CD4-positive, alpha-beta T cell treated with Interleukin-2 at 100 ng/mL for 4 hours (primary cell): ENCODE measurements at places on chromosomes 7 and 10.

DNA sequence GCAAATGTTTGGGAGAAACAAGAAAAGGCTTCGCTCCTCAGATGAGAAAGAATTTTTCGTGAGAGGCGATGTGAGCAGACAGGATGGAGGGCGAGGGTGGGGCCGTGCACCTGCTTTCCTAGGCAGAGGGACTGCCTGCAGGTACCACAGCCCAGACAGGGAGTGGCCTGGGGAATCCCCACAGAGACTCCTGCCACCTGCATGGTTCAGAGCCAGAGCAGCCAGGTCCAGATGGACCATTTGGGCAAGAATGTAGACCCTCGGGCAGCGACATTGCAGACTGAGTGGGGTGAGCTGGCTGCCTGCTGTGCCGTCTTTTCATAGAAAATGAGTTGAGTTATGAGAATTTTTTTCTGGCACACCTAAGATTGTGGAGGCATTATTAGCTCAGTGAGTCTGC lies 216.8 kb downstream of the SNX10 start:
- DNase-seq: no peak

GRCh38 chr10:53597835-53598251 lies 825.3 kb upstream of the MBL2 start:
- DNase-seq: no peak

DNA sequence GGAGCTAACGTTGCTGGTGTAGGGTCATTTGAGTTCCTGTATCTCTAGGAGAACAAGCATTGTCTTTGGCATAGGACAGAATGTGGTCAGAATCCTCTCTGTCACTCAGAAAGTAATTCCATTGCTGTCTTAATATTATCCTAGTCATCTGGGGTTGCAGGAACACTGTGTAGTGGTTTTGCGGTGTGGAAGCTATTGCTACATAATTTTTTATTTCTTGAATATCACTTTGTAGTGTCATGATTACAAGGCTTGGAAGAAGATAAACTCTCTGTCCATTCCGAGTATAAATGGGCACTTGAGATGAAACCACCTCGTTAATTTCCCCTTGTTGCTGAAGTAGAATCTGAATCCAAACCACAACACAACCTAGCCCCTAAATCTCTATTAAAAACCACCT lies 919.2 kb downstream of the LRMDA start:
- no peak for DNase-seq

DNA sequence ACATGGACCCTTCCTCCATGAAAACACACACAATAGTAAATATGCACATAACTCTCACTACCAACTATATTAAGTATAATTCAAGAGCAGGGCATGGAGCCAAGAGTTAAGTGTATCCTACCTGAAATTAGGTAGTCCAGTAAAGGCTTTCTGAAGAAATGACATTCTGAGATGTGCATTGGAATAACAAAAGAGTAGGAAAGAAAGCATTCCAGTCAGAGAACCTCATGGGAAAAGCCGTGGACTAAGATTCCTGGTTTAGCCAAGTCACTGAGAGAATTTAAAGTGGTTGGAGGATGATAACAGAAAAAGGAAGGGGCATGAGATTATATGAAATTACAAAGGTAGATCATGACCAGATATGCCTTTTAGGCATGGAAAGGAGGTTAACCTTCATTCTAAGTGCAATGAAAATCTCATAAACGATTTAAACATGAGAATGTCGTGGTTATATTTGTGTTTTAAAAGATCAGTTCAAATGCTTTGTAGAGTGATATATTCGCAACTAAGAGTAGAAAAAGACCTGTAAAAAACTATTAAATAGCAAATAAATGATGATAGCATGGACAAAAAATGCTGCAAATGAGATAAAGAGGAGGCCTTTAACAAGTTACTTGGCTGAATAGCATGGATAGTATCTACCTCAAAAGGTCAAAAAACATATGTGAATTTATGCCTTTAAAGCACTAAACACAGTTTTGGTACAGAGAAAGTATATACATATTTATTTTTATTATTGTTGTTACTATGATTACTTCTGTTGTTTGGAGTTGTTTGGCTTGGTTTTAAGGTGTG lies 767.4 kb upstream of the GHITM start:
- DNase-seq: no peak

DNA sequence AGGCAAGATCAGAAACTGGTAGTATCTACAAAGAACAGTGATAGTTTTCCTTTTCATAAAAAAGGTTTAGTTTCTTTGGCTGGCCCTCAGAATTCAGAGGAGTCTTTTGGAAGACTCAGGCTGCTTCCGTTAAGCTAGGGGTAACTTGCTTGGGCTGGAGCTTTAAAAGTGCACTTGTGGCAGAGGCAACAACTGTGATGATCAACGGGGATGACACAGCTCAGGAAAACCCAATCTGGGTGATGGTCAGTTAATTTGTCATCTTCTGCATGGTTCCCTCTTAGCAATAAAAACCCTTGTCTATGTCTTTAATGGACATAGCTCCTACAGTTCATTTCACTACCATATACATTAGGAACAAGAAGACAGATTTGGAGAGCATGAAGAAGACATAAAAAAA lies 46.7 kb downstream of the SGMS1 start:
- no peak for DNase-seq
